ENCODE measurements at places on chromosomes 6 and 20.

DNA sequence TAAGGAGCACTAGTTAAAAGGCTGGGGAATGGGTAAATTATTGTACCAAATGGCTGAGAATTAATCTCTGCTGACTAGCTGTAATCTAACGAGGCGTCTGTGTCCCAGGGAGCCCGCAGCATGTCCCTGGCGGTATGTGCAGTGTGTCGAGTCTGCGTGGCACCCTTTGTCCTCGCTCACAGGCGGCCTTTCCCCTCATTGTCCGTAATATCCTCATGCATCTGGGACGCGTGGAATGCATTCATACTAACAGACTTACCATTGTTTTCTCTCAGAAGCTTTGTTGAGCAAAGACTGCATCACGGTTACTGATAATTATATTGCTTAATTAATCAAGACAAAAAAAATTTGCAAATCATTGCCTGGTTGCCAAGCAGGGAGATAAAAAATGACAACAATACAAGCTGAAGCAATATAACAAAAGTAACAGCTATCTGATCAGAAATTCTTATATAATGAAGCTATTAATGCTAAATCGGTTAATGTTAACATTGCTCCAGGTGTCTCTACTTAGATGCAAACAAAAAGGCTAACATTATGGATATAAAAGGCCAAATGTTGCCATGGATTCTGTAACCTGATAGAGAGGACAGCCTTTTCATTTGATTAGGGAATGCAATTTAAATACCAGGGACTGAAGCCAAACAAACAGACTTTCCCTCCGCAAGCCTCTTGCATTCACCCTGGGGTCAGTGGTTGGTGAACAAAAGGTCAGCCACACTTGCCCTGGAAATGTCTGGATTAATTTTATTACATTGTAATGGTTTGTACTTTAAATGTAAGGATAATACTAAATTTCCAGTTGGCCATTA is 124.8 kb downstream of the INSM1 start:
- DNase-seq = no peak

- DNase-seq = no peak
These were observed 148.3 kb upstream of the TMEM170B start for GRCh38 chr6:11388983-11389944.

GRCh38 chr6:163176097-163176496 is 238.4 kb upstream of the QKI start:
- no peak for DNase-seq

- DNase-seq = no peak
These were observed 22.4 kb downstream of the SYNJ2 start for GRCh38 chr6:158003910-158004700.

DNA sequence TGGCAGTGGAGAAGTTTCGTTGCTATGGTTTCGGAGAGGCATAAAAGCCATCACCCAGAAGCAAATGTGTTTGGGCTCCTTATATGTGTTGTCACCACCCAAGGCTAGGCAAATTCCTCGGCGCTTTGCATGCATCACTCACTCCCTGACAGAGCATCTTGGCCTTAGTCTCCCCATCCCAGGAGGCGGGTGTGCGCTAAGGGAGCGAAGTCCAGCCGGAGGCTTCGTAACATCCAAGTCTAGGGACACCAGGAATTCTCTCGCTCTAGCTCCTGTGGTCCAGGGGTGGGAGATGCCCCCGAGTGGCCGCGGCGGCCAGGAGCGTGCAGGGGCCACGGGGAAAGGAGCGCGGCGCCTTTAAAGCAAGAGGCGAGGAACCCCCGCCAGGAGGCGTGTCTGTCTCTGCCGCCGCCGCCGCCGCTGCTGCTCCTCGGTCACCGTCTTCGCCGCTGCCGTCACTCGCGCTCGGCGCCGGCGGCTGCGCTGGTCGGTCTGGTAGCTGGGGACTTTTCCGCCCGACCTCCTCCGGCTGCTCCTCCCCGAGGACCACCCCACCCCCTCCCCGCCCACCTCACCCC is at the start of gene GRIK2:
Gene GRIK2, plus strand, starts transcription at position 458 of the 578 bp plus-strand sequence.
- peak; percentile 7 for DNase-seq

GRCh38 chr6:125839471-125839870 is 48.7 kb downstream of the NCOA7 start:
- no peak for DNase-seq

DNA sequence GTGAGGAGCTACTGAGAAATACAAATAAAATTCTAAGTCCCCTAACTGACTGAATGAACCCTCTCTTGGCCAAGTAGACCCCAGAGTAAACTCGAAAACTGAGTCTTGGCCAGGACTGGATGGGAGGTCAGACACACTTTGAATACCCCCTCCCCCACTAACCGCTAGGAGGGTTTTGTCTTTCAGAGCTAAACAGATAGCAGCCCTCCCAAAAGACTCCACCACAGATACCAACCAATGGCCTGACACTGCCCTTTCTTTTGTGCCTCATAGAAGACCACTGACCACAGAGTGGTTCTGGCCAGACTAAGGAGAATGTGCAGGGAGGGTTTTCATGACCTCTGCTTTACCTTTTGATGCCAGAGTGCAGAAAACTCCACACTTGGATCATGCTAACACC is 42.1 kb downstream of the SPACA1 start:
- no peak for DNase-seq

GRCh38 chr20:19943061-19943521 is 74.1 kb upstream of the NAA20 start:
- DNase-seq = no peak

- DNase-seq = peak; percentile 37
These were observed 12.2 kb downstream of the MYLK4 start for GRCh38 chr6:2738373-2738979.

GRCh38 chr6:154468760-154469159 is 41.7 kb downstream of the CNKSR3 start:
- DNase-seq = no peak

GRCh38 chr6:42369568-42369967 is 82.2 kb downstream of the TRERF1 start:
- no peak for DNase-seq

DNA sequence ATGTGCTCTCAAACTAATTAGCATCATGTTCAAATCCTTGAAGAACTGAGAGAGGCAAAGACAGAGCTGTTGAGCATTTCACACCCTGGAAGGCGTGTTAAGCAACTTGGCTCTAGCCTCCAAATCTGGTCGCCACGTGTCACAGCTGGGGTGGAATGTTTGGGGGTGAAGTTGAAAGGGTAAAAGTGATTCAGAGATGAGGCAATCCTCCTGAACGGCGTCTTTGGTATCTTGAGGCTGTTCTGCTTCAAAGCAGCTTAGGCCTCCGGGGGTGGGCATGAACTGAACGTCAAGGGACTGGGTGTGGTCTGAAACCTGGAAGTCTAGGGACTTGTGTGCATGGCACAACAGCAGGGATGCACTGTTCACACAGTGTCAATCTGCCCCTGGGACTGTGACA is 62.3 kb downstream of the TRAM2 start:
- no peak for DNase-seq

Data from NCI-H1694 (cell line).